ENCODE measurements at places on chromosomes 13 and 19.

GRCh38 chr13:36418022-36418805 is 14.1 kb upstream of the CCNA1 start:
- no peak for DNase-seq

DNA sequence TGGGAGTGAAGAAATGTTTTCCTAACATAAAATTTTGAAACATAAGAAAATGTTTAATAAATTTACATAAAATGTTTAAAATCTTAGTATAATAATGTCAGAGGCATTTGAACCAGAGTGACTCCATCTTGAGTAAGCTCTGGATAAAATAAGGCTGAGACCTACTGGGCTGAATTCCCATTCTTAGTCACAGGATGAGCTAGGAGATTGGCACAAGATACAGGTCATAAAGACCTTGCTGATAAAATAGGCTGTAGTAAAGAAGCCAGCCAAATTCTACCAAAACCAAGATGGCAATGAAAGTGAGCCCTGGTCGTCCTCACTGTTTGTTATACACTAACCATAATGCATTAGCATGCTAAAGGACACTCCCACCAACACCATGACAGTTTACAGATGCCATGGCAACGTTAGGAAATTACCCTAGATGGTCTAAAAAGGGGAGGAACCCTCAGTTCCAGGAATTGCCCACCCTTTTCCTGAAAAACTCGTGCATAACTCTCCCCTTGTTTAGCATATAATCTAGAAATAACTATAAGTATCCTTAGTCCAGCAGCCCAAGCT is 1184.0 kb downstream of the UQCRFS1 start:
- no peak for DNase-seq

DNA sequence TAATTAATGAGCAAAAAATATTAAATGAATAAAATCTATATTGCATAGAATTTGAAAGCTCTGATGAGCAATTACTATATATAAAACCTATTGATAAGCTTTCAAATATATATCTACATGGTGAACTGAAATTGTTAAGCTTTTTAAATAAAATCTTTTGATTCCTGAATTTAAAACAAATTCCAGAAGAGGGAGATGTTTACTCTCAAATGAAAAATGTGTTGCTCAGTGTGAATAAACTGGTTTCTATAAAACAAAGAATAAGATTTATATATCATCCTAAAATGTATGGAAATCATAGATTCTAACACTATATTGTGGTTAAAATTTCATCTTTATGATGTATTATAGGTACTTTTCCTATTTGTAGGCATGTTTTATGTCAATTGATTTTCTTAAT is 171.5 kb upstream of the SLITRK6 start:
- DNase-seq, result no peak

- DNase-seq, result no peak
Observed at GRCh38 chr13:27810461-27810860, 18.2 kb downstream of the GSX1 start.

DNA sequence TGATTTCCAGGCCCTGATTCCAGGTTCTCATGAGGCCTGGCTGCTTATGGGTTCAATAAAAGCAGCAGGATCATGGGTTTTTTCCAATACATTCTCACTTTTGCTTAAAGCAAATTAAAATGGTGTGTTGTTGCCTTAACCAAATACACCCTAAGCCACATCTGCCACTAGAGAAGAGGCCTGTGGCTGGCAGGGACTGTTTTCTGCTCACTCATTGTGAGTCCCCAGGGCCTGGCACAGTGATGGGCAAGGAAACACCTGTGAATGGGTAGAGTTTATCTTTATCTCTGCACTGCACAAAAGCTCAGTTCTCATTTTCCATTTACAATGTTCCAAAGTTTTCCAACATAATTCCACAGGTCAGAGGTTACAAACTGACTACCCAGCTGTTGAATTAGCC is 726.0 kb downstream of the UQCRFS1 start:
- DNase-seq, result no peak

- DNase-seq, result no peak
Observed at GRCh38 chr19:38030686-38031422, 123.8 kb downstream of the SIPA1L3 start.

GRCh38 chr19:12126707-12127106 is 13.4 kb downstream of the ZNF20 start:
- DNase-seq, result no peak

DNA sequence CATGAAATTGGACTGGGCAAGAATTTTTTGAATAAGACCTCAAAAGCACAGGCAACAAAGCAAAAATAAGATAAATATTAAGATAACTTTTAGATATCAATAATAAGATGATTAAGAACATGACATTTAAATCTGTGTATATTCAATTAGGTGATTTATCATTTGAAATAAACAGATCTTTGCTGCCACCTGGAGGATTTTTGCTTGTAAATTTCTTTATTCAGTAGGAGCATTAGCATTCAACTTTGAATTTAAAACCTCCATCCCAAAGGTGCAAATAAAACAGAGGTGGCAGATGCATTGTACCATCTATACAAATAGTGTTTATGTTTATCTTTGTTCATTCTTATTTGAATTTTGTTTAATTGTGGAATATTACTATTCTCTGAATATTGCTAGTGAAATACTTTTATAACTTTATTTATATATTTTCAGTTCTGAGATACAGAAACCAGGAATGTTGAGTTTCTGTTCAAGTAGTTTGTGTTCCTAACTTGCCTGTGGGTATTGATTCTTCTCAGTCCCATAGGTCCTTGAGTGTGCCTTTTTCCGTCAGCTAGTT is 20.9 kb downstream of the COG6 start:
- DNase-seq, result no peak

GRCh38 chr19:2755811-2756210 is 16.0 kb upstream of the SLC39A3 start:
- no peak for DNase-seq

- no peak for DNase-seq
Observed at GRCh38 chr13:56501750-56502149, 639.0 kb upstream of the PRR20A start.

- DNase-seq, result no peak
Observed at GRCh38 chr13:95505265-95505664, 47.3 kb upstream of the CLDN10 start.

DNA sequence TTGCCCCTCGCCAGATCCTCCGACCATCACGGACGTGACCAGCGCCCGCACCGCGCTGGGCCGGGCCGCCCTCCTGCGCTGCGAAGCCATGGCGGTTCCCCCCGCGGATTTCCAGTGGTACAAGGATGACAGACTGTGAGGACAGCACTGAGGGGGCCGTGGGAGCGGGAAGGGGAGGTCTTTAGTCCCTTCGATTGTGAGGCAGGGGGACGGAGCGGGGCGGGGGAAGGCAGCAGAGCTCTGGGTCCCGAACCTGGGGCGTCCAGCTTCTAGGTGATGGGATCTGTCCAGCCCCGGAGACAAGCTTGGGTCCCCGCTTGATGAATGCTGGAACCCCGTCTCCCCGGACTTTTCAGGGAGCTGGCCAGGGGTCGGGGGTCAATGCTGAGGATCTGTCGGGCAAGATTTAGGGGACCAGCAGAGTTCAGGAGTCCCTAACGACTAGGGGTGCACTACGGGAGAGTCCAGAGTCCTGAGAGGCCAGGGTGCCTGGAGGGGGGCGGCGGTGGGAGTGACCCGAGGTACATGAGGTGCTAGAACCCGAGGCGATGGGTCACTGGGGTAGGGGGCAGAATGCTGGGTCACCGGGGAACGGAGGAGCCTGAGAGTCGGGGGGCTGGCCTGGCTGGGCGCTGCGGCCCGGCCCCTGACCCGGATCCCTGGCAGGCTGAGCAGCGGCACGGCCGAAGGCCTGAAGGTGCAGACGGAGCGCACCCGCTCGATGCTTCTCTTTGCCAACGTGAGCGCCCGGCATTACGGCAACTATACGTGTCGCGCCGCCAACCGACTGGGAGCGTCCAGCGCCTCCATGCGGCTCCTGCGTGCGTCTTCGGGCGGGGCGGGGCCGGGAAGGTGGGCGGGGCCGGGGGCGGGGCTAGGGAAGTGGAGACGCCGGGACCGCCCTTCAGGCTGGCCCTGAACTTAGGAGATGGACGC is 14.6 kb downstream of the VSIG10L start:
- peak; percentile 78 for DNase-seq

DNA sequence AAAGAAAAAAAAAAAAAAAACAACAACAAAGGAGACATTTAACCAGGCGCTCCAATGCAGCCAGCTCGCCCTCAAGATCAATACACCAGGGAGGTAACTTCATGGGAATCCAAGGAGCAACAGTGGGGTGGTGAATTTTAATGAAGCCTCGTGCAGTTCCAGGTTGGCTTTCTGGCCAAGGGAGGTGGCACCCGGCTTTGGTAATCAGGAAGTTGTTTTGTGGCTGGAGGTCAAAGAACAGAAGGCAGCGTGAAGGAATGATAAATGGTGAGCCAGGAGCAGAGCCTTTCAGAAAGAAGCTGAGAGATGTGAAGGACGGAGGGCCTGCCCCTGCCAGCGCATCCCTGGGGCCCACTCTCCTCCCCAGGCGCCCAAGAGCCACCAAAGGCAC is 188.2 kb upstream of the TSC22D1 start:
- DNase-seq, result peak; percentile 46

DNA sequence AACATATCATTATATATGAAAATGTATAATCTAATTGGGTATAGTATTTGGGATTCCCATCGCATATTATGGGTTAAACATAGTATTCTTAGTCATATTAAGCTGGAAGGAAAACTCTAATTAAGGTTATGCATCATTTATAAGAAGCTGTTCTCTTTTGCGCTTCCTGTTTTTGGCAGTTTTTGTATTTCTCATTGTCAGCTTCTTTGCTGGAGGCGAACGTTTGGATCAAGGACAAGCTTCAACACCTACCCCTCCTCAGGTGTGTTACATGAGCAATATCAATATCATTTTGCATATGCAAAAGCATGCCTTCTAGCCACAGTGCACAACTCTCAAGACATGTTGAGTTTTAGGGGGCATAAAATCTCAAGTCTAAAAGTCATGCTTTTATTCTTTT is 439.8 kb downstream of the TDRD3 start:
- DNase-seq, result no peak

GRCh38 chr13:32829269-32829668 is 187.0 kb upstream of the KL start:
- no peak for DNase-seq

DNA sequence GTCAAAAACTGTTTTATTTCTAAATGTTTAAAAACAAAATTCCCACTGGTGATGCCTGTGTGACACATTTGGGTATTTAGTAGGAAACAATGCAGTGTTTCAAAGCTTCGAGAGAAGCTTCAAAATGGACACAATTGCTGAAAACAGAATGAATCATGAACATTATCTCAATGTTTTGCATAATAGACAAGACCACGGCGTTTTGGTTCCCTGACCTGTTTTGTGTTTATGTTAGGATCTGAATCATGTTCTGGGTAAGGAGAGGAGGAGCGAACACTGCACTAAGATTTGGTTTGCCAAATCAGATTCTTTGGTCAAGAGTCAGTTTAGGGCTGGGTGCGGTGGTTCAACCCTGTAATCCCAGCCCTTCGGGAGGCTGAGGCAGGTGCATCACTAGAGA is 42.2 kb downstream of the IFT88 start:
- DNase-seq, result no peak

GRCh38 chr19:46537136-46538097 is 41.8 kb upstream of the PNMA8B start:
- peak; percentile 86 for DNase-seq

DNA sequence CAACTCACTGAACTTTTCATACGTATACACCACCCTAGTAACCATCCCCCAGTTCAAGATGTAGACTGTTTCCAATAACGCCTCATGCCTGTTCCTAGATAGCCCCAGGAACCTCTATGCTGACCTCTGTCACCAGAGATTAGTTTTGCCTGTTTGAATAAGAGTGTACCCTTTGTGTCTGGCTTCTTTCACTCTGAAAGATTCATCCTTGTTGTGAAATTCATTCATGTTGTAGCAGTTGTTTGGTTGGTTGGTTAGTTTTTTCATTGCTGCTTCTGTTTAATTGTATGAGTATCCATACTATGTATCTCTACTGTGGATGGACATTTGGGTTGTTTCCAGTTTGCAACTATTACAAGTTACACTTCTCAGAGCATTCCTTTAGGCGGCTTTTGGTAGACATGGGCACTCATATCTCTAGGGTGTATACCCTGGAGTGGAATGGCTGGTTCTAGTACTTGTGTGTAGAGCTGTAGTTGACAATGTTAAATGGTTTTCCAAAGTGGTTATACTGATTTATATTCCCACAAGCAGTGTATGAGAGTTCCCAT is 1.6 kb downstream of the RNASEH2B start:
- DNase-seq, result no peak

GRCh38 chr13:27573265-27573664 is 47.1 kb downstream of the LNX2 start:
- DNase-seq, result no peak

- no peak for DNase-seq
Observed at GRCh38 chr19:51137792-51138425, 4.2 kb upstream of the SIGLEC7 start.

DNA sequence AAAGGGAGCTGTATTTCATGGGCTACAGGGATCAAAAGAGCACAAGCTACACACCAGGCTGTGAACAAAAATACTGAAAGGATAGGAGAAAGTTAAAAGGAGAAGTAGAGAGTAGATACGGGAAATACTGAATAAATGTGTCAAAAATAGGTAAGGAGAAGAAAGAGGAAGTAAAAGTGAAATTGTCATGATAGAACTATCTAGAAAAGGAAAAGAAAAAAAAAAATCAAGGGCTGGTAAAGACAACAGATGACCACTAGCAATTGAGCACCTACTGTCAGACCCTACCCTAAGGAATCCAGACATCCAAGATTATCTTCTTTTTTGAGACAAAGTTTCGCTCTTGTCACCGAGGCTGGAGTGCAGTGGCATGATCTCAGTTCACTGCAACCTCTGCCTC is 4.8 kb downstream of the RUBCNL start:
- DNase-seq, result no peak

DNA sequence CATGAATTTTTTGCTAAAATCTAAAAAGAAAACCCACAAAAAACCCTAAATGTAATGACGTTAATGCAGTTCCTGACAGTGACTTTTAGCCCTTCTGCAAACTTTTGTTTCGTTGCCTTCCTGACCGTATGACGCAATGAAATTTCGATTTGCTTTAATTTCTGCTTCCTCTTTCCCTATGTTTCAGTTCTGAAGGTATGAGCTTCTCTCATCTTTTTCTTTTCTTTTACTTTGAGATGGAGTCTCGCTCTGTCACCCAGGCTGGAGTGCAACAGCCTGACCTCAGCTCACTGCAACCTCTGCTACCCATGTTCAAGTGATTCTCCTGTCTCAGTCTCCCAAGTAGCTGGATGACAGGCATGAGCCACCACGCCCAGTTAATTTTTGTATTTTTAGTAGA is 6.1 kb upstream of the LILRA5 start:
- DNase-seq, result no peak

GRCh38 chr13:76036176-76036575 is 400.0 kb downstream of the LMO7 start:
- no peak for DNase-seq

- no peak for DNase-seq
Observed at GRCh38 chr19:37505958-37506386, 767 bp upstream of the ZNF793 start.
